ENCODE measurements at places on chromosomes 3 and 15. TPM values are rescaled to one million over a fixed set of nuclear protein-coding genes. Genes with fewer than 3 reads are reported as not detected.
A peak's percentile ranks its signal among the peaks of the same experiment; 100 is the strongest.

GRCh38 chr15:52133510-52134220 lies 21.1 kb upstream of the BCL2L10 start:
- no peak for DNase-seq

GRCh38 chr15:67884514-67885174 lies 44.8 kb upstream of the RNU6-1 start:
- peak; percentile 78 for DNase-seq

- DNase-seq: no peak
Observed at GRCh38 chr3:167679526-167679925, 25.8 kb upstream of the WDR49 start.

DNA sequence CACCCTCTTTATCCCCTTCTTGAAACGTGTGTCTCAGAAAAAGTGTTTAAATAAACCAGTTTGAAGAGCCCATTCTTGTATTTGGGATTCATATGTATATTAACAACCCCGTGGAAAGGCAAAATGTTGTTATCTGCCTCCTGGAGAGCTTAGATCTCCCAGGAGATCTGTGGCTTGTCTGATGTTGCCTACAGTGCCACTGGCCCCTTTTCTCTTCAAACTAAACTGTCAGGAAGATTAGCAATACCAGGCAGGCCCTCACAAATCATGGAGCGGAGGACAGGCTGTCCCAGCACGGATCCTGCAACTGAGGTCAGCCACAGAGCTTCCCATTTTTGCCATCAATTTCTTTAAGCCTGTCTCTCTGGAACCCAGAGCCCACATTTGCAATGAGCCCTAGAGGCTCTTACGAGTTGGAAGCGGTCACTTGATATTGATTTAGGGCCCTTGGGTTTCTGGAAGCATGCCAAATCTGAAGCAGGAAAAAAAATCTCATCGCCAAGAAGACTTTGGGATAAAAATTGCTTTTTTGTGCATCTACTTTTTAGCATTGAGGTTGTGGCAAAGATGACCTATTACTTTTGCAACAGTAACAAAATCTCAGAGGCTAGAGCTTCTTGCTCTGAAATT lies 234.1 kb downstream of the OPA1 start:
- no peak for DNase-seq

GRCh38 chr3:127212711-127213110 lies 19.8 kb downstream of the PRR23E start:
- no peak for DNase-seq

GRCh38 chr3:151976211-151977050 lies 103.0 kb downstream of the SUCNR1 start:
- peak; percentile 95 for DNase-seq

- peak; percentile 56 for DNase-seq
Observed at GRCh38 chr3:175670557-175670956, 811.4 kb downstream of the NAALADL2 start.

- DNase-seq: no peak
Observed at GRCh38 chr3:41035456-41036022, 163.8 kb upstream of the CTNNB1 start.

- no peak for DNase-seq
Observed at GRCh38 chr15:78110916-78111475, 18.6 kb downstream of the SH2D7 start.

DNA sequence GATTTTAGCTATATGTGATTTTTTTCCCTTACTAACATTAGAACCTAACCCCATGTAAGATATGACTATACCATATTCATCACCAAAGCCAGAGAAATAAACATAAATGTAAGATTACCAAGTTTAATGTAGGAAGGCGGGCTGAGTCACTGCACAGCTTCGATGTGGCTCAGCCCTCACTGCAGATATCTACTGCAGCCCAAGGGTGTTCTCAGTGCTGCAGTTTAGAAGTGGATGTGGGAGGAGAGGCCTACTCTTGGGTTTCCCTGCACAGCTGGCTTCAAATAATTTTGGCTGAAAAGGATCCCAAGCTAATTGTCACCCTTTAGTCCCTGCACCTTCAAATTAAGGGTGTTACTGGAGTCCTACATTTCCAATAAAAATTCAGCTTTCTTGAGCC lies 9.3 kb downstream of the ARPP19 start:
- peak; percentile 63 for DNase-seq

CERS3 gene
- polyA plus RNA-seq: not detected

HIGD1A gene
- 217 TPM for polyA plus RNA-seq

DAZL gene
- polyA plus RNA-seq: not detected

HDGFL3 gene
- 20.7 TPM for polyA plus RNA-seq

MOBP gene
- not detected for polyA plus RNA-seq
